ENCODE measurements at places on chromosomes 13 and 19. TPM values are rescaled to one million over a fixed set of nuclear protein-coding genes. Genes with fewer than 3 reads are reported as not detected.

Gene NAPSA
- 2.6 TPM for total RNA-seq

Gene CEBPA
- total RNA-seq = 1.6 TPM

Gene ATP4A
- not detected for total RNA-seq

Gene FCER2
- total RNA-seq = 2.5 TPM

Gene SCN1B
- 1.1 TPM for total RNA-seq

Gene ARID3A
- 12.0 TPM for total RNA-seq

Gene ZNF221
- 0.77 TPM for total RNA-seq

DNA sequence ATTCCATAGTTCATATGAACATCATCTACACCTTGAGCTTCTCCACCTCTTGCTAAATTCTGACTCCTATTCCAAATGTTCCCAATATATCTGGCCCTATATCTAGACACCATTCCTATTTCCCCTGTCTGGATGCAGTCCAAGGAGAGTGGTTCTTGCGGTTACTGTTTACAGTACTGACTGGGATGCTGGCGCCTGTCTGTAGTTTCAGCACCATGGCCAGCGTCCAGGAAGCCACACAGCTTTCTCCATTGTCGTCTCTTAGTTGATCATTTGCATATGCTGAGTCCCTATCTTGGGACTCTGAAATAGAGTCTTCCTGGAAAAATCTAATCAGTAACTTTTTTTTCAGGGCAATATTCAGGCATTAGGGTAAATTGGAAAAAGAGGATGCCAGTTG is 14.9 kb downstream of the LAIR2 start:
- peak; percentile 40 for DNase-seq

DNA sequence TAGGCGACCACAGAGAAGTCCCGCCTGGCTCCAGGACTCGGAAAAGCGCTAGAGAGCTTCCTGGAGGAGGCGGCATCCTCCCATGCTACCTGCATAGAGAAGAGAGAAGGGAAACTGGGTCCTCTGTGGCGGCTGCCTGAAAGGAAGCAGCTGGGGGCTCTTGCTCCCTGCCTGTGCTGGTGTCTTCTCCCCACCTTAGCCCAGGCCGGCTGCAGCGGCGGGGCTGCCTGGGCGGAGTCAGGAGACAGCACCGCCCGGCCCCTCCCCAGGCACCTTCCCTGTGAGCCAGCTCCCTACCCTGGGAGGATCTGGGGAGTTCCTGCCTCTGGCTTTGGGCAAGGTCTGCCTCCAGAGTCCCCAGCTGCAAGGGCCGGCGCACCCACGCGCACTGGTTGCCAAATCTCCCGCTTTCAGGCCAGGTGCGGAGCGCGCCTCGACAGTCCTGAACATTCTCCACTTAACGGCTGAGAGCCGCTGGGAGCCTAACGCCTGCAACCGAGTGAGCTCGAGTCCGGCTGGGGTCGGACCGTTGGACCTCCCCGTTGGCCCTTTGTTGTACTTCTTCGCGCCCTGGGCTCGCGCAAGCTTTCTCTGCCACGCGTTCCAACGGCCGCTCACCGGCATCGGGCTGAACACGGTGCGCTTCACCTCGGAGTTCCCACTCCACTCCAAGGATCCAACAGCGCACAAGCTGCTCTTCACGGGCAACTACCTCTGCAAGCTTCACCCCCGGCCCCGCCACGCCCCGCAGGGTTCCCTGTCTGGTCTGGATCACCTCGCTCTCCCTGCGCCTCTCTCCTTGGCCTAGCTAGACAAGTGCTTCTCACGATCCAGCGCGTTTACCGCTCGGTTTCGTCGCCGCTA is 21.8 kb upstream of the ZNF30 start:
- DNase-seq = no peak

- DNase-seq = no peak
These were observed 15.0 kb downstream of the PPP5C start for GRCh38 chr19:46361915-46362314.

GRCh38 chr19:7295912-7296536 is 1.8 kb upstream of the INSR start:
- no peak for DNase-seq

DNA sequence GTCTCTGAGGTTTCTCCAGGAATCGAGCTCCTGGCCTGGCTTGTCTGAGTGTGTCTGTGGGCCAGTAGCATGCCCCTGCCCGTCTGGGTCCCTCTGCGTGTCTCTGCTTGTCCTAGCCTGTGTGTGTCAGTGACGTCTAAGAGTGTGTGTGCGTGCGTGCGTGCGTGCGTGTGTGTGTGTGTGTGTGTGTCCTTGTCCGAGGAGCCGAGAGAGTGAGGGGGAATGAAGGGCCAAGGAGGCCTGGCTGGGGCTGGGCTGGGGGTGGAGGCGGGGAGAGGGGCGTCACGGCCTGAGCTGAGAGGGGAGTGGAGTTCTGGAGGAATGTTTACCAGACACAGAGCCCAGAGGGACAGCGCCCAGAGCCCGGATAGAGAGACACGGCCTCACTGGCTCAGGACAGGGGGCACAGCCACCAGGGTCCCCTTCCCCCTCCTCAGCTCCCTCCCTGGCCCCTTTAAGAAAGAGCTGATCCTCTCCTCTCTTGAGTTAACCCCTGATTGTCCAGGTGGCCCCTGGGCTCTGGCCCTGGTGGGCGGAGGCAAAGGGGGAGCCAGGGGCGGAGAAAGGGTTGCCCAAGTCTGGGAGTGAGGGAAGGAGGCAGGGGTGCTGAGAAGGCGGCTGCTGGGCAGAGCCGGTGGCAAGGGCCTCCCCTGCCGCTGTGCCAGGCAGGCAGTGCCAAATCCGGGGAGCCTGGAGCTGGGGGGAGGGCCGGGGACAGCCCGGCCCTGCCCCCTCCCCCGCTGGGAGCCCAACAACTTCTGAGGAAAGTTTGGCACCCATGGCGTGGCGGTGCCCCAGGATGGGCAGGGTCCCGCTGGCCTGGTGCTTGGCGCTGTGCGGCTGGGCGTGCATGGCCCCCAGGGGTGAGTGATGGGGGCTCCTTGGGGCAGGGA is at the start of gene AXL:
TSS of gene AXL (plus strand) at position 609 of the 893 bp plus-strand sequence. CDS start at position 779, 170 bp downstream.
- DNase-seq = no peak

DNA sequence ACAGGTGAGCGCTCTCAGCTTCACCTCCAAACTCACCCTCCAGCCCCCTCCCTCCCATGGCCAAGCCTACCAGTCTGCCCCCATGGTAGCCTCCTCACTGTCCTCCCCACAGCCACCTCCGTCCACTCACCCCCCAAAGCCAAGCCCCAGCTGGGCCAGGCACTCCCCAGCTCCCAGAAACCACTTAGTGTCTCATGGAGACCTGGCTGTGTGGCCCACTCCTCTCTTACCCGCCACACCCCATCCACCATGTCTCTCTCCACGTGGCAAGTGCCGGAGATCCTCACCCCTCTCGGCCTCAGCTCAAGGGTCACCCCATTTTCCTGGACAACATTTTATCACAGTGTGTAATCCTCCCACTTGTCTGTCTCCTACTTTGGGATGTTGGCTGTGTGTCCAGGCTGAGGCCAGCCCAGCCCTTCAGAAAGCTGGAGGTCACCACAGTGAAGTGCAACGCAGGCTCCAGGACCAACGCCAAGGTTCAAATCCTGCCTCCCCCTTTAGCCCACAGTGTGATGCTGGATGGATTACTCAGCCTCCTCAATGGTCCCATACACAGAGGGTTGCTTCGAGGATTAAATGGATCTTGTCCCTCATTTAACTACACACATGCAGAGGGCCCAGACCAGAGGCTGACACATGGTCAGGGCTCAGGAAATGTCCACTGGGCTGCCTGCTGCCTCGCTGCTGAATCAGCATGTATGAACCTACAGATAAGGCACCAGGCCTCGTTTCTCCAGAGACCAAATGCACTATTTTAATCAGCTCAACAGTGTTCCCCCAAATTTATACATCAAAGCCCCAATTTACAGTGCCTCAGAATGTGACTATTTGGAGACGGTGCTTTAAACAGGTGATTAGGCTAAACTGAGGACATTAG is 71.3 kb downstream of the CEBPG start:
- peak; percentile 1 for DNase-seq

GRCh38 chr13:31029102-31029501 is 96.6 kb downstream of the TEX26 start:
- DNase-seq = no peak

GRCh38 chr13:58004751-58005150 is 373.2 kb downstream of the PCDH17 start:
- no peak for DNase-seq

DNA sequence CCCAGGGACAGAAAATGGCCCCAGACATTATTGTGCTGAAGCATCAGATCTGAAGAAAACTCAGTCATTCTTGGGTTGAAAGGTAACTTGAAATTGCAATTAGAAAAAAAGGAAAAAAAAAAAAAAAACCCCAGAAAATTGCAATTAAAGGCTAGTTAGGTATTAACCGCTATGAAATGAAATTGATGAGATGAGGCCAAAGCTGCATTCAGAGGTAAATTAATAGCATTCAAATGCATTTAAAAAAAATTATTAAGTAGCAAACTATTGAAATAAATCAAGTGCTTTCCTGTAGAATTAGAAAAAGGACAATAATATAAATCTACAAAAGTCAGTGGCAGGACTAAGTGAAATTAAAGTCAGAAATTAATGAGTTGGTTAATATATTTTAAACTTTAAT is 6.4 kb downstream of the PGLS start:
- DNase-seq = no peak

GRCh38 chr19:46732966-46733689 is 12.7 kb upstream of the FKRP start:
- no peak for DNase-seq

DNA sequence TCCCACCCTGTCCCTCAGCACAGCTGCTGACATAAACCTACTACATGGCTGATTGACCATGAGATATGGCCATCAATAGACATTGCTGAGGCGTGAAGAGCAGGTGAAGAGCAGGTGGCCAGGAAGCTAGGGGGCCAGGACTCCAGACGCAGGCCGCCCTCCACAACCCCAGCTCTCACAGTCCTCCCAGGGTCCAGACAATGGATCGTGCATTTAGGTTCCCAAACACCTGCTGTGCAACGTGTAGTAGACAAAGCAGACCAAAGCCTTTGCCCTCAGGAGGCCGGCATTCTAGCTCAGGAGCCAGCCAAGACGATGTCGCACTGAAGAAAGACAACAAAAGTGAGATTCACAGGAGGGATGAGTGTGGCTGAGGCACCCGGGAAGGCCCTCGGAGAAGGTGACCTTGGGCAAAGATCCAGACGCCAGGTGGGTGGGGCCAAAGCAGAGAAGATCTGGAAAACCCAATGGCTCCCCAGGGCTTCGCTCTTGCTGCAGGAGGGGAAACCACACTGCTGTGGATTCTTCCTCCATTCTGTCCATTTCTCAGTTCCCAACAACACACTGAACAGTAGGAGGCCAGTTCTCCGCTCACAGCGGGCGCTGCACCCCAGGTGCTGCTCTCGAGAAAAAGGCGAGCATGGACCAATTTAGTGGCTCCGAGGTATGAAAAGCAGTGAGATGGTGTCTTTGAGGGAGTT is 1.4 kb downstream of the FFAR1 start:
- DNase-seq = no peak

GRCh38 chr19:2846180-2846894 is 5.1 kb downstream of the ZNF555 start:
- DNase-seq = no peak

- DNase-seq = no peak
These were observed 13.5 kb downstream of the BRSK1 start for GRCh38 chr19:55297267-55297666.

- no peak for DNase-seq
These were observed 28.1 kb upstream of the CLDN10 start for GRCh38 chr13:95524264-95524901.

DNA sequence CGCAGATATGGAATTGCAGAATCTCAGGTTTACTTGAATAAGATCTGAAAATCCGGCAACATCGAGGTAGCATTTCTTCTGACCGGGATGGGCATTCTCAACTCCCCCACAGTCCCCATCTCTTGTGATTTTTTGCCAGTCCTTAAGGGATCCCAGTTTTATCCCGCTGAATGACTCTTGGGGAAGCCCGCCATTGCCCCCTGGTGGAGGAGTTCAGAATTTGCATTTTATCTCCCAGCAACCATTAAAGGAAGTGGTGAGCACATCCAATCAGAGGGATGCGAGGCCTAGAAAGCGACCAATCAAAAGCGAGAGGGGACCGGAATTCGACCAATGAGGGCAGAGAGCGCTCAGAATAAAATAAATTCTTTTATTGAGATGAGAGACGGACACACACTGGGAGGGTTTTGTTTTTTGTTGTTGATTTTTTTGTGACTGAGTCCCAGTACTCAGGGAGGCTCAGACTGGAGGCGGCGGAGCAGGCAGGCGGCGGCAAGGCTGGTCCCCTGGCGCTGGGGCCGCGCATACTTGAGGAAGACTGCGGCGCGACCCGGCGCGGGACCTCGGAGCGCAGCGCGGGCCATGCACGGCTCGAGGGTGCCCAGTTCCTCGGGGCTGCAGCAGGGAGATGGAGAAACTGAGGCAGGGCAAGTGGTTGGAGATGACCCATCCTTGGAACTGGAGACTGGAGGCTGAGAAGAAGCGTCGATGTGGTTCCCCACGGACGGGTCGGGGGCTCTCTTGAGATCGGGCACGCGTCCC is 3.9 kb upstream of the TTC9B start:
- peak; percentile 71 for DNase-seq

DNA sequence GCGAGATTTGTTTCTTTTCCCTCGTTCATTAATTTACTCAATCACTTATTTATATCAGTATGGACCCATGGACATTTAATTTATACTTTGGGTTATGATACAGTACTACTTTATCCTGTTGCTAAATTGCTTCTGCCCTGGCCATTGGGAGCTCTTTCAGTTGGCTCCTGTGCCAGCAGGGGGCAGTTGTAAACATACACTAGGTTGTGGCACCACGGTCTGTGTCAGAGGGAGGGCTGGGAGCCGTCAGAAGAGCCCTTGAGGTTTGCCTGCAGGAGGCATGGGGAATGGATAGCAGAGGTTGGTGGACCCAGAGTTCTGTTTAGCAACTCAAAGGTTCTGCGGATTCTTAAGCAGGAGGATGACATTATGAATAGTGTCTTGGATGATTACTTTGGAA is 94.3 kb downstream of the ERCC5 start:
- DNase-seq = no peak

- no peak for DNase-seq
These were observed 14.9 kb downstream of the COG3 start for GRCh38 chr13:45479661-45480060.

DNA sequence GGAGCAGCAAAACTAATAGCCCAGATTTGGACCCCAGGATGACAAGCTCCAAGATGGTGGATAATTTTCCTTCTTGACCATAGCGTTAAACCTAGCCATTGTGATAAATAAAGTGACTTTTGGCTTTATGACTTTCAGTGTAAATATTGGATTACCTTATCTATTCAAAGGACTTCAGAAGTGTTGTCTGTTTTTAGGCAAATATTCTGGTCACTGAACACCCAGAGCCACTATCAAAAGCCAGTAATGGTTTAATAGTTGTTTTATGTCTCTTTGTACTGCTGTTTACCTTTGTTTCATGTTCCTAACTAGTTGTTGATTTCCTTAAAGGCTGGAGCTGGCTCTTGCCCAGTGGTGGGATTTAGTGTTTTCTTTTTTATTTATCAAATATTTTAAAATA is 81.6 kb downstream of the FGF9 start:
- DNase-seq = no peak

GRCh38 chr13:36709136-36709890 is 35.5 kb downstream of the SERTM1 start:
- no peak for DNase-seq

- no peak for DNase-seq
These were observed 1893.2 kb downstream of the PCDH9 start for GRCh38 chr13:65336916-65337315.

All from T-cell (primary cell).